Epithelial cell of umbilical artery (primary cell): ENCODE measurements at places on chromosomes 12 and 14. TPM values are rescaled to one million over a fixed set of nuclear protein-coding genes. Genes with fewer than 3 reads are reported as not detected.

Gene GPRC5D
- total RNA-seq = not detected in 2 replicates

Gene RHOJ
- 31.5 and 40.3 TPM in 2 replicates for total RNA-seq

Gene RNASE3
- not detected in 2 replicates for total RNA-seq

Gene FGF23
- not detected in 2 replicates for total RNA-seq

Gene LRP1-AS
- not detected in 2 replicates for total RNA-seq

Gene RNASE2
- total RNA-seq = not detected in 2 replicates

Gene CACNA2D4
- total RNA-seq = 1.1 TPM in 1 of 2 replicates, not detected in the other

Gene SLC8A3
- under 0.01 and 0.15 TPM in 2 replicates for total RNA-seq
